ENCODE measurements at places on chromosomes 2 and 18. TPM values are rescaled to one million over a fixed set of nuclear protein-coding genes. Genes with fewer than 3 reads are reported as not detected.

ATAD2B gene
- 6.4 TPM for total RNA-seq

GCG gene
- not detected for total RNA-seq

ZRANB3 gene
- total RNA-seq = 14.6 TPM

TOGARAM2 gene
- not detected for total RNA-seq

COLEC11 gene
- not detected for total RNA-seq

SP140L gene
- total RNA-seq = 5.4 TPM

WDPCP gene
- total RNA-seq = 5.2 TPM

EVA1A gene
- 82.8 TPM for total RNA-seq

VPS4B gene
- 117 TPM for total RNA-seq

SAP130 gene
- 1.4 TPM for total RNA-seq

KCTD1 gene
- 24.1 TPM for total RNA-seq

SLC9A4 gene
- 7.6 TPM for total RNA-seq

INSIG2 gene
- 35.3 TPM for total RNA-seq

TEX44 gene
- not detected for total RNA-seq

SPATA3 gene
- not detected for total RNA-seq

ZDBF2 gene
- 10.1 TPM for total RNA-seq

ZNF638 gene
- 73.3 TPM for total RNA-seq

HOXD9 gene
- 2.4 TPM for total RNA-seq

CNTNAP5 gene
- total RNA-seq = 0.20 TPM
